ENCODE measurements at places on chromosomes 13 and 19.
A peak's percentile ranks its signal among the peaks of the same experiment; 100 is the strongest.

- no peak for DNase-seq
Observed at GRCh38 chr19:35868823-35869326, 501 bp downstream of the APLP1 start.

- DNase-seq: no peak
Observed at GRCh38 chr13:24905242-24905641, 141.3 kb downstream of the RNF17 start.

DNA sequence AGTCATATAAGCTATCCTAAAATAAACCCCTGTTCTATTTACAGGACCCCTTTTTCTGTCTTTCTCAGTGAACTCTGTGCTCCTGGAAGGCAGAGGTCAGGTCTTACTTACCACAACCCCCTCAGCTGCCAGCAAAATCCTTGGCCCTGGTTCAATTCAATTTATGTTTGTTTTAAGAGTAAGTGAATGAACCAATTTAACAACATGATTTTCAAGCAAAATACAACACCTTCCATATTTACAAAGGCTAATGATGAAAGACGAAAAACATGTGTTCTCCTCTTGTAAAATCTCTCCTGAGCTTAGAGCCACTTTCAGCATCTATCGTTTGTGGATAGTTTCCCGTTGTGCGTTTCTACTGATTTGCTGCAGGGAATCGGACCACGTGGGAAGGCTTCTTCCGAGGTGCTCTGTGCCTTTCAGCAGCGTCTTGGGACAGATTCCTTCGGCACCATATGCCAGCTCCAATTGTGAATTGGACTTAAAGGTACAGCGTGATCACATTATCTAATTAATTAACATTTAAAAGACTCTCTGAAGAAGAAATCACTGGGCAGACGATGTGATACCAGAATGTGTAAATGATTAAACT lies 411.7 kb downstream of the IRS2 start:
- no peak for DNase-seq

DNA sequence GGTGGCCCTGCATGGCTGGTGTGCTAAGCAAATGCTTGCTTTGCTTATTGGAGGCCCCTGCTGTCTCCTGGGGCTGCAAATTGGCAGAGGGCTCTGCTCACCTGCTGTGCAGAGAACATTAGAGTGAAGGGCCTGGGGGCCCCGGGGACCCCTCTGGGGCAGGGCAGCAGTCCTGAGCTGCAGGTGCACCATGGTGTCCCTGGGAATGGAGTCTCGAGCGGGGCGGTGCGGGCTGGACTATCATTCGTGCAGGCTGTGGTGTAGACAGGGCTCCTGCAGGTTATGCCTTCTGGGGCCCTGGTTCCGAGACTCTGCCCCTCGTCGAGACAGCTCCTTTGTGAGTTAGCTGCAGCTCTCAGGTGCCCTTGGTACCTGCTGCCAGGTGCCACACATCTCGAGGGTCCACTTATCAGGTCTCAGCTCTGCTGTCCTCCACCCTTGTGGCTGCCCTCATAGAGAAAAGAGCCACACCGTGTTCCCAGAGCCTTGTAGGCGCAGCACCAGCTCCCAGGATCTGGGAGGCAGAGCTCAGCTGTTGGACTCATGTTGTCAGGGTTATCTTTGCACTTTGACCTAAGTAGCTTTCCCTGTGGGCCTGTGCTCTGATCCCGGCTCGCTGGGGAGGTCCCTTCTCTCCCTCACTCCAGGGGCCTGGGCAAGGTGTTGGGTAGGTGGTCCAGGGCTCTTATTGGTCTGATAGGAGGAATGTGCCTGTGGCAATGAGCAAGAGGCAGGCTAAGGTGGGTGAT lies 58.0 kb upstream of the ZNF536 start:
- no peak for DNase-seq

DNA sequence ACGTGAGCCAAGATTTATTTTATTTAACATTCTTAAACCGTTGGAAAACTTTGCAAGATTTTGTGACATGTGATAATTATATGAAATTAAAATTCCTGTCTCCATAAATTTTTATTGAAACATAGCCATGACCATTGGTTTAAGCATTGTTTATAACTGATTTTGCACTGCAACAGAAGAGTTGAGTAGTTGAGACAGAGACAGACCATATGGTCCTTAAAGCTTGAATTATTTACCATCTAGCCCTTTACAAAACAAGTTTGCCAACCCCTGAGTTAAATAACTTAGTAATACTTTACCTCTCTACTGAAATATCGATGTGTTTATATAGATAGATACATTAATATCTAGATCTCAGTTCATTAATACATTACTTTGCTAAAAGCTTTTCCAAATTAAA lies 814.1 kb upstream of the GPC6 start:
- DNase-seq: no peak

GRCh38 chr13:98827449-98827848 lies 75.0 kb upstream of the SLC15A1 start:
- peak; percentile 69 for DNase-seq

DNA sequence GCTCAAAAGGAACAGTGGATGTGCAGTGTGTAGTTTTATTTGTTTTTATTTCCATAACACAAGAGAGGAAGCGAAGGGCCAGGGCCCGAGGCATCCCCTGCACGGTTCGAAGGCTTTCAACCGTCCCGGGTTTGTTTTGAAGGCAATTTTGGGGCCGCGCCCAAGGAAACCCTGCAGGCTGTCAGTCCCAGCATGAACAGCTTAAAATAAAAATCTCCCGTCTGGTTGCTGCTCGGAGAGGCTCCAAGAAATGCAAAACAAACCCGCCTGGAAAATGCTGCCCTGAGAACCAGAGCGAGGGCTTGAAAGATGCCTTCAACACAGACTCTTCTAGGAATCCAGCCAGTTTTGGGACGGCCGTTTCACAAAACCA lies 16.0 kb downstream of the LSM4 start:
- DNase-seq: no peak

DNA sequence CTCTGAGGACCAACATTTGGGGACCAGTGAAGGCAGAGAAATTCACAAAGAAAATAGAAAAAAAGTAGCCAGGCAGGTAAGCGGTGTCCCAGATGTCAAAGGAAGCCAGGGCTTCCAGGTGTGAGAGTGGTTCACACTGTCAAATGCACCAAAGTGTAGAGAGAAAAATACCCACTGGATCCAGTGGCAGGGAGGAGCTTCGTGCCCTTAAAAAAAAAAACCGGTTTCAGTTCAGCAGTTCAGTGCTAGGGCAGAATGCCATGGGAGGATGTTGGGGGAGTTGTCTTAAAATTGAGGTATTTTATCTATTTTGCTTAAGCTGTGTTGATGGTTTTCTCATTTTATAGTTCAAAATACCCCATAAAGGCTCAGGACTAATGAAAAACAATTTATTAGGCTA lies 47.8 kb upstream of the C1QTNF9 start:
- no peak for DNase-seq

DNA sequence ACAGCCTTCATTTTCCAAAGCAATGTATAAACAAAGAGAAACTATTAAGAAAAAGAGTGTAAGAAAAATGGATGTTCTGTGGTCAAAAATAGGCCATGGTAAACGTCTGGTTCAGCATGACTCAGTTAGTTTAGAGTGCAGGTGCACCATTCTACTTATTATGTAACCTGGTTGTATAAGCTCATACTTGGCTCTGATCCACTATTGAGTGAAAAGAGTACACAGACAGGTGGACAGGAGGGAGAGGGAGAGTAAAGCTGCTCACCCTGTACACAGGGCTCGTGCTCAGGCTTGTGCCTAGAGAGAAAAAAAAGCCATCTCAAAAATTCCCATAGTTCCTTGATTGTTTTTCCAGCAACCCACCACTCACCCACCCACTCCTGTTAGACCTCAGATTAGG lies 85.8 kb upstream of the ZNF91 start:
- no peak for DNase-seq

- no peak for DNase-seq
Observed at GRCh38 chr13:76879203-76879882, 6.9 kb downstream of the KCTD12 start.

DNA sequence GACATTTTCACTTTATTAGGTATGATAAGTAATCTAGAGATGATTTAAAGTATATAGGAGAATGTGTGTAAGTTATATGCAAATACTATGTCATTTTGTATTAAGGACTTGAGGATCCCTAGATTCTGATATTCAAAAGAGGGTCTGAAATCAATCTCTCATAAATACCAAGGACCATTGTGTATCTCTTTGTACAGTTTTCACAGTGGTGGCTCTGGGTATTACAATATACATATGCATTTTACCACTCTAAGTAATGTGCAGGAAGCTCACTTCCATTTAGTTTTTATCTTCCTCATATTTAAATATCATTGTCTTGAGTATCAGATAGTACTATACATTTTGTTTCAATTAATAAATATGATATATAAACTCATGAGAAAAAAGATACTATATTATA lies 862.6 kb upstream of the PCDH20 start:
- no peak for DNase-seq

- DNase-seq: no peak
Observed at GRCh38 chr13:85462792-85463425, 336.3 kb downstream of the SLITRK6 start.

DNA sequence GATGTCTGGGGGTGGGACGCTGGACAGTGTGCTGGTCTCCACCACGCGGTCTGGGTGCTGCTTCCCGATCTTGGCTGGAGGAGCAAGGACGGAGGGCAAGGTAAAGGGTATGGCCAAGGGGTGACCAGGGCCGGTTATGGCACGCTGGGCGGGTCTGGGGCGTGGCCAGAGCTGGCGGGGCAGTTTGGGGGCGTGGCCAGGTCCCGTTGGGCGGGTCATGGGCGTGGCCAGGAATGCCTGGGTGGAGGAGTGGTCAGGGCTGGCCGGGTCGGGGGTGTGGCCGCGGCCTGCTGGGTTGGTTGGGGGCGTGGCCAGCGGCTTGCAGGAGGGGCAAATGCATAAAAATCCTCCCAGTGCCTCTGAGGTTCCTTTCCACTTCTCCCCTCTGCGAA lies 19.2 kb downstream of the GPX4 start:
- DNase-seq: peak; percentile 85

- DNase-seq: peak; percentile 47
Observed at GRCh38 chr13:113350065-113350937, 13.6 kb downstream of the GRTP1 start.

GRCh38 chr13:39825886-39826285 lies 170.4 kb downstream of the COG6 start:
- no peak for DNase-seq

- peak; percentile 63 for DNase-seq
Observed at GRCh38 chr13:73722120-73722519, 412.1 kb downstream of the KLF12 start.

DNA sequence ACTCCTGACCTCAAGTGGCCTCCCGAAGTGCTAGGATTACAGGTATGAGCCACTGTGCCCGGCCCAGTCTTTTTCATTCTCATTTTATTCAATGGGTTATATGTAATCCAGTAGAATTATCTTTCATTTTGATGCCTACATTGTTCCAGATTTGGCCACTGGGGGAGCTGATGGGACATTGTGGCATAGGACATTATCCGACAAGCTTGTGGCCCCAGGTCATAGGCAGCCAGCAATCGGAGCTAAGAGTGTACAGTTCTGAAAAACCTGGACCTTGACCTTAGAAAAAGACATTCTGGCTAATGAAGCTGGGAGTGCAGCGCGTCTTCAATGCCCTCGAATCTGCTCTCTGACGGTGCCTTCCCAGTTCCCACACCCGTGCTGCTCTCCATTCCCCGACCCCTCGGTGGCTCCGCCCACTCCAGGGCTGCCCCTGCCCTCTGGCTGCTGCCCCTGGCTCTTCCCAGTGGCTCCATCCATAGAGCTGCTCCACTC lies 108.7 kb downstream of the TEX29 start:
- peak; percentile 71 for DNase-seq

DNA sequence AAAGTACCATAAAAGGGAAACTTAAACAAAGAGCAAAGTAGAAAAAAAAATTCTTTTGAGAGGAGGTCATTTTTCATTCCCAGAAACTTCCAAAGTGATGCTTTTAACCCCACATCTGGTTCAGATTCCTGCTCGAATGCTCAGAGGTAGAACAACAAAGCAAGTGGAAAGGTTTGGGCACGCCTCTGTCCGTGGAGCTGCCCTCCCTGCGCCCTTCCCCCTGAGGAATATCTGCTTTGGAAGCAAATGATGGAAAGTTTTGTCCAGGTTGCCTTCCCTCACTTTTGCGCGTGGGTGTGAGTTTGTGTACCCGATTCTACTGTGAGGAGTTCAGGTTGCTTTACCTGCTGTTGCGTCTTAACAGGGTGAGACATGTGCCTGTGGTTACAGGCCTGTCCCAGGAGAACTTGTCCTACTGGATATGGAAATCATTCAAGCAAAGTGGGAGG lies 110.2 kb downstream of the KLF5 start:
- no peak for DNase-seq

GRCh38 chr13:102631198-102631597 lies 34.4 kb downstream of the TPP2 start:
- DNase-seq: no peak

GRCh38 chr13:109361562-109362289 lies 424.7 kb downstream of the IRS2 start:
- DNase-seq: no peak

DNA sequence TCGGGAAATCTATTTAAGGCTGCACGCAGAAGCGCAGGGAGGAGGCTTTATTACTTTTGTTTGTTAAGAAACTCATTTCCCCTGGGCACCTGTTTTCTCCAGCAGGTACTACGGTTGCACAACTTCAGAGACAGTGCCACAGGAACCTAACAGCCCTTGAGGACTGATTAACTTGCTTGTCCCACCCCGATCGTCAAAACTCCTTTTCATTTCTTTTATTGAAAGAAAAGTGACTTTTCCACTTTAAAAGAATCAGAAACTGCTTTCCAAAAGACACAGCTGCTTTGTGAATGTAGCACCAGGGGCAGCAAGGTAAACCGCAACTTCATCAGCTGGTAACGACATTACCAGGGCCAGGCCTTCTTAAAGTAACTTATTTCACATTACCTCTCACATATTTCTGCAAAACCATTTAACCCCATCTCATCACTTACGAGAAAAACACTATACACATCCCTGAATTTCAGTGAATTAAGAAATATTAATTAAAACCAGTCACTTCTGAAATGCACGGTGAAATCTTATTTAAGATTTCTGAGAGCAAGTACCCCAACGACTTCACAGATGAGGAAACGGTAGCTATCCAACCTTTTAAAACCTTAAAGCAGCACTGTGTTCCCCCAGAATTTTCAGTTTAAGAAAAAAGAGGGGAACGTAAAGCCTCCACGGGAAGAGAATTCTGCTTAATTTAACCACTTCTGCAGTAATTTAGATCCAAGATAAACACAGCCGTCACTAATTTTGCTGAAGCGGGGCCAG lies 1.4 kb downstream of the ANKRD10 start:
- DNase-seq: peak; percentile 21

DNA sequence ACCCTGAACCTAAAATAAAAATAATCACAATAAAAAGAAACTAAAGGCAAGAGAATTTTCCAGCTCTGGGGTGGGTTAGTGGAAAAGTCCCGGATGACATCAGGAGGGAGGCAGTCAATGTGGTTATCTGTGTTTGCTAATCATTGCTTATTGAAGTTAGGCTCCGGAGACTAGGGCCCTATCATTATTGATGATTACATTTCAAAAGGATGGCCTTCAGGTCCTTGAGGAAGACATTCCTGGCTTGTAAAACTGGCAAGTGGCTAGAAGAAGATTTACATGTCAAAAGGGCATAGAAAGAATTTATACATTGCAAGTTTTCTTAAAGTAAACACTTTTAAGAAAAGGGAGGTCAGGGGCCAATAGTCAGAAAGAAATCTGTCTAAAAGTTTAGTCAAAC lies 123.4 kb downstream of the POSTN start:
- peak; percentile 39 for DNase-seq

GRCh38 chr19:51488491-51488890 lies 10.2 kb downstream of the CEACAM18 start:
- no peak for DNase-seq

- DNase-seq: no peak
Observed at GRCh38 chr13:57843521-57843920, 212.0 kb downstream of the PCDH17 start.
